ENCODE measurements at places on chromosomes 2 and 18.

DNA sequence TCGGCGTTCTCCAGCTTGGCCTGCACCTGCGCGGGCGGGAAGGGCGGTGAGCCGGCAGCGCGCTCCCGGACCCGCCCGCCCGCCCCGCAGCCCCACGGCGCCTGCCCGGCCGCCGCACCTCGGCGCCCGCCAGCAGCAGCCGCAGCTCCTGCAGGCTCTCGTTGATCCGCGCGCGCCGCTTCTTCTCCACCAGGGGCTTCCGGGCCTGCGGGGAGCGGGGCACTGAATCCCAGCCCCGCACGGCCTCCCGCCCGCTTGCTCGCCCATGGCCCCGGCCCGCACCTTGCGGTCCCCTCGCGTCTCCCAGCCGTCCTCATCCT, 335 bp downstream of the HES6 start:
- no peak for DNase-seq

DNA sequence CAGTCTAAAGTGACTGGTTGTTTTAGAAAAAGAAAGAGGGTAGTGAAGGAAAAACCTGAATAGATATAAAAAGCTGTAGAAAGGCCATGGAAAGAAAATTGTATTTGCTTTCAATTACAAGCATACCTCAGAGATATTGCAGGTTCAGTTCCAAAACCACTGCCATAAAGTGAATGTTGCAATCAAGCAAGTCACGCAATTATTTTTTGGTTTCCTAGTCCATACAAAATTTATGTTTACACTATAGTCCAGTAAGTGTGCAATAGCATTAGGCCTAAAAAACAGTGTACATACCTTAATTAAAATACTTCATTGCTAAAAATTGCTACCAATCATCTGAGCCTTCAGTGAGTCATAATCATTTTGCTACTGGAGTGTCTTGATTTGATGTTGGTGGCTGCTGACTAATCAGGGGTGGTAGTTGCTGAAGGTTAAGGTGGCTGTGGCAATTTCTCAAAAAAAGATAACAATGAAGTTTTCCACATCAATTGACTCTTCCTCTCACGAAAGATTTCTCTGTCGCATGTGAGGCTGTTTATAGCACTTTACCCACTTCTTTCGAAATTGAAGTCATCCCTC, 2003.8 kb upstream of the PIK3C3 start:
- no peak for DNase-seq

- no peak for DNase-seq
These were observed 687.2 kb downstream of the RNF144A start for GRCh38 chr2:7604456-7604855.

- no peak for DNase-seq
These were observed 92.9 kb upstream of the SLC14A2 start for GRCh38 chr18:45522371-45522770.

GRCh38 chr2:230202430-230203109, 17.2 kb downstream of the SP110 start:
- no peak for DNase-seq

DNA sequence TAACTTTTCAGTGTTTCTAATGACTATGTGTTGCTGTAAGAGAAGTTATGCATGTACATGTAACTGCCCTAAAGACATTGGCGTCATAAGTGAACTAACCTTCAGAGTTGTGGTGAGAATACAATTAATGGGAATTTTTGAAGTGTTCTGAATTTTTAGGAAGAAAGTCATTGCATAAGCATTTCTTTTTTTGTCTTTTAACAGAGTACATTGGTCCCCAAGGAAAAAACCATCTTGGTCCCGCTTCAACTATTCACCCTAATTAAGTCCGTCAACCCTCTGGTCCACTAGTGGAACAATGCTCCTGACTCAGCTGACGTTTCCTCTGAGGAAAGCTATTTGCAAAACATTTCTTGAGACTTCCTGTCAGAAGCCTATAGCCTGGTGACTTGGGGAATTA, 41.1 kb upstream of the VIT start:
- no peak for DNase-seq

DNA sequence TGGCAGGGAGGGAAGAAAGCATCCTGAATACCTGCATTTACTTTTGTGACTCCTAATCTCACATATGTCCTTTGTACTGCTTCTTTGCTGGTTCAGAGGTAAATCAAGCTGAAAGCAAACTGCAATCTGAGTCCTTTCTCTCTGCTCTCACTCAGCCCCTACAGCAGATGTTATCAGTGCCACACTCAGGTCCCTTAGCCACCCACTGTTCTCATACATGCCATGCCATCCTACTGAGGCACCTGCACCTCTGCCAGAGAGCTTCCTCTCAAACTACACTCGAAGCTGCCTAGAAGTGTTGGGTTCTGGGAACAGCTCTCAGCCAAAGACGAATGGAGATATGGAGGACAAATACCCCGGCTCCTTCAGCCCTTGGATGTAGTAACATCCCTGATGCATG, 244.5 kb downstream of the TXNL1 start:
- DNase-seq = no peak

DNA sequence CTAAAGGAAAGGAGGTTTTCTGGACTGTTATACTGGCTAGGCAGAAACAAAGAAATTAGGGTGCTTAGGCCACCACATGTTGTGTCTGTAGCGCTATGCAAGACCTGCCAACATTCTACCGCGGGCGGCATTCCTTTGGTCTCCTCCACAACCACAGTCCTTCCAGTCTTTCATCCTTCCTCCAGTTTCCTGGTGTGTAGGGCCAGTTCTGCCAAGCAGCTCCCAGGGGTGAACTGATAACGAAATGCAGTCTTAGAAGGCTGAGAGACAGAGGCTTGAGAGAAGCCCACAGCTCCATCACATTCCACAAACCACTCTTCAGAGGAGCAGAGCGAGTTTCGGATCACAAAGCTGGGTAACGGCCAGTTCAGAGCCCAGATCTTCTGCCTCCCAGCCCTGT, 19.5 kb upstream of the CXXC1 start:
- no peak for DNase-seq

- no peak for DNase-seq
These were observed 19.5 kb downstream of the MRPL44 start for GRCh38 chr2:223976635-223977226.

Data from stimulated activated CD8-positive, alpha-beta memory T cell treated with anti-CD3 and anti-CD28 coated beads, Interleukin-2, amount 100 ng/mL, for 1 hour (primary cell).